GM13976 (cell line): ENCODE measurements at places on chromosomes 12 and 14.

DNA sequence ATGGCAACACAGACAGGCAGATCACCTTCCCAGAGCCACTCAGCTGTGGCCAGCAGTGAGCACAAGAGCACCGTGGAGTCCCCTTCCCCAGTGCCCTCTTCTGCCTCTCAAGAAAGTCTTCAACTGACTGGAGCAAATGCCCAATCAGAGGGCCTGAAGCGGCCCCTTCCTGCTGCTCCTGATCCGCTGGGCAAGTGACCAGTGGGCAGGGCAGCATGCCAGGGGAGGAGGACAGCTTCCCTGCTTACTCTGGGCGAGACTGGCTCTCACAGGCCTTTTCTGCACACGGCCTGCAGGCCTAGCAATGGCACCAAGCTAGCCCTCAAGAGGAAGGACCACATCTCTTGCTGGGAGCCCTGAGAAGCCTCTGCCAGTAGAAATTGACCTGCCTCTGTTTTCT, 890 bp downstream of the KRT71 start:
- DNase-seq = no peak

- DNase-seq = no peak
These were observed 63.3 kb downstream of the GTF2A1 start for GRCh38 chr14:81157431-81157830.

DNA sequence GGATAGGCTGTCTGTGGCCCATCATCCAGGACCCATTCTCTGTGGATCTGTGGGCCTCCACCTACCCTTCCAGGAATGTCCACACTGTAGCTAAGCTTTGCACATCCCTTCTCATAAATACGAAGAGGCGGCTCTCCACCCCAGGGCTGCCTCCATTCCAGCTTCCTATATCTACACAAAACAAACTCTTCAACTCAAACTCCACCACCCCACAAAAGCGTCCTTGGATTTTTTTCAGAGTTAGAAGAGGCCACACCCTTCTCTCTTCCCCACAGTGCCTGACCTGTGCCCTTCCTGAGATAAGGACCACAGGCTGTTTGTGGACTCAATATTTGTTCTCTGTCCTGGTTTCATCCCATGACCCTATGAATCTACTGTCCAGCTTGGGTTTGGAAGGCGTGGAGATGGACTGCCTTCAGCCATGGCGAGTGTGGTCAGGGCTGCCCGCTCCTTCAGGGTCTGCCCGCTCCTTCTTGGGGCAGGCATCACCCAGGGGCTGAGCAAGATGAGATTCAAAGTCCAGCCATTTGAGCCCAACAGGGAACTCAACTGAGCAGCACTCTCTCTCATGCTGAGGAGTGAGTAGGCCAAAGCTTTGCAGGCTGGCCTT, 13.0 kb upstream of the SERPINA12 start:
- DNase-seq = no peak

- DNase-seq = no peak
These were observed 38.1 kb downstream of the SVOP start for GRCh38 chr12:108982621-108983219.

DNA sequence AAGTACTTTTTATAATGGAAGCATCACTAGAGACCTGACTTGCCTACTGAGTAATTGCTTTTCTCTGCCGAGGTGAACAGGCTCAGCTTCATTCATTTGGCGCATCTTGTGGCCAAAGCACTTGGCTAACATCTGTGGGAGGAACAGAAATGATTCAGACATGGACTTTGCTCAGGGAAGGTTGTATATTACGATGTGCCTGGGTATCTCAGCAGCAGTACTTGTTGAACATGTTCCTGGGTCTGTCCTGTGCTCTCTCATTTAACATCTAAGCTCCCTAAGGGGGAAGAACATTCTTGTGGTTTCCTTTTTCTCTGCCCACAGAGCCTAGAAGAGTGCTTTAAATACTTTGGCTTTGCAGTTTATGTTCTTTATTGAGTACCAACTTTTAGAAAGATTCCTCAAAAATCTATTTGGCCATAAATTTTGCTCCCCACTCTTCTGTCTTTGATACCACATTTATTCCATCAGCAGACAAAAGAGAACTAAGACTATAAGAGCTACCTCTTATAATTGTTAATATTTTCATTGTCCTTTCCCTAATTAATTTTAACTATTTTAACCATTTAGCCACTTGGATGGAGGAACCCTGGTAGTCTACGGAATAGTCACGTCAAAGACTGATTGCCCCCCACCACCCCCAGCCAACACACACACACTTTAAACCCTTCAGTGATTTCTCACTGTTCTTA, 101.2 kb upstream of the EGLN3 start:
- DNase-seq = no peak

DNA sequence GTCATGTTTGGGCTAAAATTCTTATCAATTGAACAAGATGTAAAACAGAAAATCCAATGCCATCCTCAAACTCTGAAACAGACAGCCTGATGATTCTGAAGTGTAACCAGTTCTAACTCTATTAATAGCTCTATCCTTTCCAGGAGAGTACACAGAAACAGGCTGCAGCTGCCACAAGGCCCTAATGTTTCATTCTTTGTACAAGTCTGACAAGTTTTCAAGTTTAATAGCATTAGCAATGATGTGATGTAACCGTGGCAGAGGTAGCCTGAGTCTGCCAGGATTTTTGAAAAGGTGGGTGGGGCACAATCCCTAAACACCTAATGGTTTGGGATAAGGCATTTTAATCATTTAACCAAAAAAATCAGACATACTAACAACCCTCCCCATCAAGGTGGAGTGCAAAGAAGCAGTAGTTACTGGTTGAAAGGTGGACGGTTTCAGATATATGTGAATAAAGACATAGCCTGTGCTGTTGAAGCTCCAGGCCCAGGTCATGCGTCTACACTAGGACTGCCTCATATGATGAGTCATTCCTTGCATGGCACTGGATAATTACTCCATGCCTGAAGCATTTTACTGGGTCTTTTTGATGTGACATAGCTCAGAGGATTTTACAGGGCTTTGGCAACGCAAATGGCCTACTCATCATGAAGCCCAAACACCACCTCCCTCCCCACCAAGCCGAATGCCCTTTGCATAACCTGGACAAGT, 145.1 kb upstream of the GRIP1 start:
- DNase-seq = no peak

DNA sequence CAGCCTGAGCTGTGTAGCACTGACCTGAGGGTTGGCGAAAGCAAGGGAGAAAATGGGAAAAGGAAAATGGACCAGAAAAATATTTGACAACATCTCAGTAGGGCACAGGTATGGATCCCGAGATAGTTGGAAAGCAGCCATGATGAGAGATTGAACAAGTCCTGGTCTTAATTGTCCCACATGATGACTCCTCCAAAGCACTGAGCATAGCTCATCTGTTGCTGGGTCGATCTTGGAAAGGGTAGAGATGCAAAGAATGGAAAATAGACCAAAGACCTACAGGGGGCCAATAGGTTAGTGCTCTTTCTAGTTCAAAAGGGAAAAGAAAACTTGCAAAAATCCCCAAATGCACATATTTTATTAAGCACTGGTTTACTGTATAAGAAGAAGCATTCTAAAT, 251.9 kb downstream of the SEC23A start:
- no peak for DNase-seq
